AG08396 (cell line): ENCODE measurements at places on chromosomes 7 and 10.
A peak's percentile ranks its signal among the peaks of the same experiment; 100 is the strongest.

DNA sequence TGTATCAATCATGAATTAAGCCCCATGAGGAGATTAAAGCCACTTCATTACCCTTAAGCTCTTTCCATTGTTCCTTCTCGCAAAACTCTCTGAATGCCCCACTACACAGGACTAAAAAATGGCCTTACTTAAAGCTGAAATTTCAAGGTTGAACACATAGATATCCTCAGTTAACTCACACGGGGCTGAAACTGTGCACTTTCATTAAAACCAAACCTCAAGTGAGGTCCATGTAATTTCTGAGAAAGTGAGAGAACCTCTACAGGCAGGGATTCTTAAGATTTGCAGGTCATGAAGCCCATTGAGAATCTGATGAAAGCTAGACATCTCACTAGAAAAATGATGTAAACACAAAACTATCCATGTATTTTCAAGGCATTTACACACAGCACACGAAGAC lies 15.9 kb downstream of the DENND11 start:
- no peak for DNase-seq

DNA sequence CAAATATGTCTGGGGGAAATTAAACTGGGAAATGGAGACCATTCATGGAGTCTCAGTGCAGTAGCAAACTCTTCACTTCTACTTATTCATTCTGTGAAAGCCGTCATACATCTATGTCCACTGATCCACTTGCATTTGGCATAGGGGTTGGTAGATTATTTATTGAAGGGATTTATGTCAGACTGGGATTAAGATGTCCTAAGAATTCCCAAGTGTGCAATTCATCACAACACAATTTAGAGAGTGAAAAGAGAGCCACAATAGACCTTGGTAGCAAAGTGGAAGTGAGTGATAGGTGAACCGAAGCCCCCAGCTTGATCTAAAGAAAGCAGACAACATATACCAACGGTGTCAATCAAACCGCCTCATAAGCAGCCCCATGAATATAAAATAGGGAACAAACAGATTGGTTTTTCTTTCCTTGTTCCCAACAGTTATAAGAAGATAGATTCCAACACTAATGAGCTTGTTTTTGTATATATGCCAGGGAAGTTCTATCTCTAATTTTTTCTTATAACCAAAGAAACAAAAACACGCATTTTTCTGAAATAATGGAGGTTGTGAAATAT lies 234.3 kb downstream of the CACNA2D1 start:
- DNase-seq, result no peak

- DNase-seq, result no peak
Observed at GRCh38 chr10:29873941-29874484, 185.4 kb downstream of the JCAD start.

DNA sequence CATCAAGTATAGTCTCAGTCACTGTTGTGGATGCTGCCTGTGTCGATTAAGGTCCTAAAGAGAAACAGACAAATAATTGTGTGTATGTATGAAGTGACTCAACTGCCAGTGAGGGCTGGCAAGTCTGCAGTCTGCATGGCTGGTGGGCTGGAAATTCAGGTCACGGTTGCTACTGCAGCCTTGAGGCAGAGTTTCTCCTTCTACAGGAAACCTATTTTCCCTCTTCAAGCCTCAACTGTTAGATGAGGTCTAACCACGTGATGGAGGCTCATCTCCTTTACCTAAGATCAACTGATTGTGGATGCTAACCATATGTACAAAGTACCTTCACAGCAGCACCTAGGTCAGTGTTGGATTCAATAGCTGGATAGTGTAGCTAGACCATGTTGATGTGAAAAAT lies 29.9 kb downstream of the MBL2 start:
- no peak for DNase-seq

- DNase-seq, result no peak
Observed at GRCh38 chr10:129004398-129004797, 462.6 kb upstream of the MGMT start.

GRCh38 chr7:91396-92175 lies 100.8 kb upstream of the FAM20C start:
- DNase-seq, result no peak

DNA sequence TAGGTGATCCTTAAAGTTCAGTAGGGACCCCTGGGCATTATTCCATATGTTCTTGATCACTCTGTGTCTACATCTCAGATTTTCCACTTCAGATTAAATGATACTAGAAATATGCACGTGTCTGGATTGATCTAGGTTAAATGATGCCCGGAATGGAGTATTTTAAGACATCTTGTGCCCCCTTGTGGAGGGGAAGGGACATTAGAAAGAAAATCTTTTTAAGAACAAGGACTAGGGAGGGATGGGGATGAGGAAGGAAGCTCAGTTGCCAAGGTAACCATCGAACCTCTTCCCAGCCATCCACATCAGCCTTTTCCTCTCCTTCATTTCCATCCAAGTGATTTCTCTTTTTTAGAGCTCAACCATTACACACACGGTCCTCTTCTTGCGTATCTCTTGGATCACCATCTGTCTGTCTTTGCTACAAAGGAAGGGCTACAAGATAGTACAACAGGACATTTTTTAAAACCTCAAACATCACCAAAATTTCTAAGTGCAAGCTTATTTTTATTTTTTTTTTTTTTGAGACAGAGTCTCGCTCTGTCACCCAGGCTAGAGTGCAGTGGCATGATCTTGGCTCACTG lies 40.5 kb downstream of the PRSS2 start:
- DNase-seq, result peak; percentile 42
